Right renal cortex interstitium (tissue), 3 donors: ENCODE measurements at places on chromosomes 7 and 10.

DNA sequence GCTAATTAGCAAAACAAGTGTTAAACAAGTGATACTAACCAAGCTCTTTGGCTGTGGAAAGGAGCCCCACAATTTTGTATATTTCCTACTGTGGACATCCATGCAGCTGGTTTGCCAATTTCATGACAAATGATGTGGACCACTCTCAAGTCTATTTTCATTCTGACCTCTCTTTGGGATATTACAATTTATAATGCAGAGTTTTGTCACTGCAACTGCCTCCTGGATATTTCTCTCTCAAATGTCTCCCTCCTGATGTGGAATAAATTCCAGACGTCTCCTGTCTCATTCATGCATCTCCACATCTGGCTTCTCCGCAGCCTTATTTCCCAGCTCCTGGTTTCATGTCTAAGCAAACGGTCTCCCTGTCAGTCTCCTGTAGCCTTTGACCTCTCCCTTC is 80.6 kb upstream of the RHEB start:
- DNase-seq: no peak

DNA sequence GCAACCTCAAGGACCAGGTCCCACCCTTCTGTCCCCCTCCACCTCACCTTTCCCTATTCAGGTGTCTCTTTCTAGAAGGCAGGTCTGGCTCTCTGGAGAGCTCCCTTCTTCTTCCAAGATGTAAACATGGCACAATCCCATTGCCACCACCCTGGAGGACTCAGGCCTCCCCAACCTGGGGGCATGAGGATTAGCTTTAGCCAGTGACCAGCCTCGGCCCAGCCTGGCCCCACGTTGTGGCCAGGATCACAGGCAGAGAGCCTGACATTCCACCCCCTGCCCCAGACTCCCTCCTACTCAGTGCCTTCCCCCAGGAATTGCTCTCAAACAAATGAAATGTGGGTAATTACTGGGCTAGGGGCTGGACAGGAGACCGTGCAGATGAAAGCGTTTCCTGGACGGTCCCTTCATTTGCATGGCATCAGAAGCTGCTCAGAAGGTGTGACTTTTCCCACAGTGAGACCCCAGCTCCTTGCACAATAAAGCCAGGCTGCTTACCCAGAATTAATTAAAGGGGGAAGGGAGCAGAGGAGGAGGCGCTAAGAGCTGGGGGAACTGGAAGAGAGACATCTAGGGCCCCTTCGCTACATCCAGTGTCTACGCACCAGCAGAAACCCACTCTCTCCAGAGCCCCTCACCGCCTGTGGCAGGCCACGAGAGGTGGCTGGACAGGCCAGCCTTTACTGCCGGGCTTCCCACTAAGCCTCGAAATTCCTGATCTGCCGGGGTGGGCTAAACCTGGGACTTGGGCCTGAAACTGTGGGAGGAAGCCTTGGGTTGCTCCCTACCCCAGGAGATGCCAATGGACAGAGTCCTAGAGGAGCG is 7.7 kb downstream of the FGF8 start:
- no peak for DNase-seq

GRCh38 chr7:1012004-1012715 is 29.2 kb downstream of the CYP2W1 start:
- DNase-seq: no peak

DNA sequence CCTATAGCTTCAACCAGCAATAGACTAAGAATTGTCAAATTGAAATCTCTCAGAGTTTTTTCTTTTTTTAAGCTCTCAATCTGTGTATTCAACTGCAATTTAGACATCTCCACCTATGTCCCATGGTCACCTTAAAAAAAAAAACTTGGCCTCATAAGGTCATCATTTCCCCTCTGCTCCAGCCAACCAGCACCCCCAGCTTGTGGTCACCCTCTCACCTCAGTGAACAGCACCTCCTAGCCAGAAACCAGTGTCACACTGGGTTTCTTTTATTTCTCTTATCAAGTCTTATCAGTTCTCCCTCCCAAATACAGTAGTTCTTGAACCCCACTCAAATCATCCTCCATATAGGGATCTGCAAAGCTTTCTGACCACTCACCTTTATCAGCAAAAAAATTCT is 4.0 kb downstream of the ITGB1 start:
- DNase-seq: no peak

DNA sequence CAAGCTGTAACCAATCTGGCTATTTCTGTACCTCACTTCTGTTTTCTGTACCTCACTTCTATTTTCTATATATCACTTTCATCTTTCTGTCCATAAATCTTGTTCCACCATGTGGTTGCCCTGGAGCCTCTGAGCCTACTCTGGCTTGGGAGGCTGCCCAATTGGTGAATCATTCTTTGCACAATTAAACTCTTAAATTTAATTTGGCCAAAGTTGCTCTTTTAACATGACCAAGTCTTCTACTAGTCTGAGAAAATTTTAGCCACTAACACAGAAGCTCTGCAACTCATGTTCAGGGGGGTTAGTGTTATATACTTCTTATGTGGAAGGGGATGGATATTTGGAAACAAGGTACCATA is 503.5 kb downstream of the KIF20B start:
- DNase-seq: no peak

- DNase-seq: no peak
Measured at GRCh38 chr7:156650042-156650441, 9.5 kb downstream of the RNF32 start.

GRCh38 chr7:105268056-105268455 is 120.7 kb downstream of the SRPK2 start:
- DNase-seq: no peak

DNA sequence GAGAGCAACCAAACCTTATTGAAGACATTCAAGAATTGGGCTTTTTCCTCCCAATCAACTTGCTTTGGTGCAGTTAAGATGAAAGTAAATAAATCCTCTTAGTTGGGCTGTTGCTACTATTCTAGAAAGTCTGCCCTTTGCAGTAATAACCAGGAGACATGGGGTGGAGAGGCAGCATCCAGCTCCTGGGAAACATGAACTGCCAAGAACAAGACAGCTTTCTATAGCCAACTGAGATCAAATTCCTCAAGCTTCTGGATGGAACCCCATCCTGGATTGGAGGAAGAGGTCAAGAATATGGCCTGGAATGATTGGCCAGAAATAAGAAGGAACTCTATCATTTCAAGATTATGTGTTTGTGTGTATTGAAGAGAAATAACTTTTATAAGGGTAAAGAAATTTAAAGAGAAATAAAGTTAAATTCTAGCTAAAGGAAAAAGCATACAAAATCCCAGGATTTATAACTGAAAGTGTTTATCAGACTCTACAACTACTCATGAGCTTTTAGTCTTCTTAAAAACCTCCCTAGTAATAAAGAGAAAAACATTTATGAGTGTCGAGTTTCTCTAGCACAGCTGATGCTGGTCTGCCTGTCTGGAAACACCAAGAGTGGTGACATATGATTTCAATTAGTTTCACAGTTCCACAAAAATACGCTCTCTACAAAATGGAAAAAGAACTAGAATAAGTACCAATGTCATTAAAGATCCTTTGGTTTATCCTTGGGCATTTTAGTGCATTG is 70.1 kb upstream of the COL1A2 start:
- DNase-seq: no peak
